DND-41 (cell line): ENCODE measurements at places on chromosomes 1 and 21.

DNA sequence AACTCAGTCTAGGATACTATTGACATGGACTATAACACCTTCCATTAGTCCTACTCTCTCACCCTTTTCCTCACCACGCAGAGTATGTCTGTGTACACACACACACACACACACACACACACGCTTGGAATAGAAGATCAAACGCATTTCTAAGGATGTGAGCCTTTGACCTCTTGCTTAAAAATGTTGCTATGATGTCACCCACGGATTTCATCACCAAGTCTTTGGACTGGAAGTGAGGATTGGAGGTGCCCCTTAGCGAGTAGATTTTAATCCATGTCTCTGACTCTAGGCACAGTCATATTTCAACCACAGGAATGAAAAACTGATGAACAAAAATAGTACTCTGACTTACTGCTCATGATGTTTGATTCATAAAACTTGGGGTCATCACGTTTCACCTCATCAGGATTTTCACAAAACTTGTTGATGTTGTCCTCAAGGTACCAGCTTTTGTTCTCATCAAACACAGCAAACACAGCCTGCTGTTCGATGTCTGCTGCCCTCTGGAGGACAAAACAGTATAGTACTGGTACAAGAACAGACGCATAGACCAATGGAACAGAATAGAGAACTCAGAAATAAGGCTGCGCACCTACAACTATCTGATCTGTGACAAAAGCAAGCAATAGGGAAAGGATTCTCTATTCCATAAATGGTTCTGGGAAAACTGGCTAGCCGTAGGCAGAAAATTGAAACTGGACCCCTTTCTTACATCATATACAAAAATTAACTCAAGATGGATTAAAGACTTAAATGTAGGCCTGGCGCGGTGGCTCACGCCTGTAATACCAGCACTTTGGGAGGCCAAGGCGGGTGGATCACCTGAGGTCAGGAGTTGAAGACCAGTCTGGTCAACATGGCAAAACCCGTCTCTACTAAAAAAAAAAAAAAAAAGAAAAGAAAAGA is 39.9 kb downstream of the F5 start:
- DNase-seq: peak; percentile 68

DNA sequence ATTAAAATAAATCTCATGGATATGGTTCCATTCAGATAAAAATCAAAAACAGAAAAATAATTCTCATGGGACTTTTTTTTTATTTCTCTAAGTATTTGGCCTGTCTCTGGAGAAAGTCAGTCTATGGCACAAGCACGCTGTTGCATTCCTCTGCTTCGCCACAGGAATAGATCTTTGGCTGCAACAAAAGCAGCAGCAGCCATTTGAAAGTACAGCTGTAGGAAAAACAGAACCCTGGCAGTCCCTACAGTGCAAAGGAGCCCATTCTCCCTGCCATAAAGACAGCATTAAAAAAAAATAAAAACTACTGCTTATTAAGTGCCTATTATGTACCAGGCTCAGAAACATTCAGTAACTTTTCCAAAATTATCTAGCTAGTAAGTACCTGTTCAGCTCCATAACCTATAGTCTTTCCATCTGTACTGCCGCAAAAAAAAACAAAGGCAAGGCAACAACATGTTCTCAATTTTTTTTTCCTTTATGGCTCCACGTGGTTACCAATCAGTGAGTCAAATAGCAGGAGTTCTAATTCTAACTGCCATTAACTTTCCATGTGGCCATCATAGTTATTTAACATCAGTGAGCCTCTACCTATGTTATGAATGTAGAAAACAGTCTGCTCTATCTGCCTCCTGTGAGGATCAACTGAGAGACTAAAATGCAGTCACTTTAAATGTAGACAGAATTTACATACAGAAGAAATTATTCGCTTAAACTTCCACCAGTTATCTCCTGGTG is 22.7 kb downstream of the SLC35D1 start:
- DNase-seq: no peak

DNA sequence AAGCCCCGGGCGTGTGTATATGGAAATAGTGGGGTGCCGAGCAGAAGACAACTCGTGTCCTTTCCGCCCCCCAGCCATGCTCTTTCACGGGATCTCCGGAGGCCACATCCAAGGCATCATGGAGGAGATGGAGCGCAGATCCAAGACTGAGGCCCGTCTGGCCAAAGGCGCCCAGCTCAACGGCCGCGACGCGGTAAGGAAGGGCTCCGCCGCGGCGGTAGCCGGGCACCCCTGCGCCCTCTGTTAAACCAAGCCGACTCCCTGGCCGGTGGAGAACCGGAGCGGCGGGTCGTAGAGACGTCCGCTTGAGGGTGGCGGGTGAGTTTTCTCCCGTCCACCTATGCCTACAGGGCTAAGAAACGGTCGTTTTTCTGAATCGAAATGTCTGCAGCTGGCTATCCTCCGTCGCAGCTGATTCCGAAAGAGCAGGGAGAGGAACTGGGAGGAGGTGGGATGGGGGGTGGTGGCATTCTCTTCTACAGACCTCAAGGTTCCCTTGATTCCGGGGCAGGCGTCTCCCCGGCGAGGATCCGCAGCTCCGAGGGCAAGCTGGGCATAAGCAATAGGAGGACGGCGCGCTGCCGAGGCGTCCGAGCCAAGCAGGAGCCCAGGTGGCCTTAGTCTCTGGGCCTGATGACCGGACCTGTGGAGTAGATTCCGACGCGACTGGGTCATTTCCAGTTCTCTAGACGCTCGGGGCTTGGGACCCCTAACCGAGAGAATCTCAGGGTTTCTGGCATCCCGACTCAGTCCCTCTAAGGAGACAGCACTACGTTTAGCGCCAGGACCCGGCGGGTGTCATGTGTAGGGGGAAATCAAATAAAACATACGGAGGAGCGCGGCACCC is 856 bp downstream of the LHX9 start:
- DNase-seq: no peak

- DNase-seq: no peak
Measured at GRCh38 chr21:42739061-42739931, 85.9 kb downstream of the PDE9A start.

DNA sequence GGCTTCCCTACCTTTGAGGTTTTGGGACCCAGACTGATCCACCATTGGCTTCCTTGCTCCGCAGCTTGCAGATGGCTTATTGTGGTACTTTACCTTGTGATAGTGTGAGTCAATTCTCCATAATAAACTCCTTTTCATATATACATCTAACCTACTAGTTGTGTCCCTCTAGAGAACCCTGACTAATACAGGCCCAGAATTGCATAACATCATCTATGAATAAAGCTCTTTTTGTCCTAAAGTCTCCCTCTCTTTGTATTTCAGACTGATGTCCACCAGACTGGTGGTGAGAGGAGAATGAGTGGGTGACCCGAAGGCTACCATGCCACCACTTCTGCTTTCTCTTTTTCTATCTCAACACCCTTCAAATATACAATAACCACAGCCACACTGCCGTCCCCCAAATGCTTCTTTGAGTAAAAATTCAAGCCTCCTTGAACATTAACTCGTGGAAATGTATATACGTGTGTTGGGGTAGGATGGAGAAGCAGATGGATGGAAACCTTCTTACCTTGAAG is 265.7 kb downstream of the PTBP2 start:
- DNase-seq: no peak
